ENCODE measurements at places on chromosomes 1 and 21.

- no peak for DNase-seq
Observed at GRCh38 chr1:30919025-30919881, 10.7 kb upstream of the SDC3 start.

DNA sequence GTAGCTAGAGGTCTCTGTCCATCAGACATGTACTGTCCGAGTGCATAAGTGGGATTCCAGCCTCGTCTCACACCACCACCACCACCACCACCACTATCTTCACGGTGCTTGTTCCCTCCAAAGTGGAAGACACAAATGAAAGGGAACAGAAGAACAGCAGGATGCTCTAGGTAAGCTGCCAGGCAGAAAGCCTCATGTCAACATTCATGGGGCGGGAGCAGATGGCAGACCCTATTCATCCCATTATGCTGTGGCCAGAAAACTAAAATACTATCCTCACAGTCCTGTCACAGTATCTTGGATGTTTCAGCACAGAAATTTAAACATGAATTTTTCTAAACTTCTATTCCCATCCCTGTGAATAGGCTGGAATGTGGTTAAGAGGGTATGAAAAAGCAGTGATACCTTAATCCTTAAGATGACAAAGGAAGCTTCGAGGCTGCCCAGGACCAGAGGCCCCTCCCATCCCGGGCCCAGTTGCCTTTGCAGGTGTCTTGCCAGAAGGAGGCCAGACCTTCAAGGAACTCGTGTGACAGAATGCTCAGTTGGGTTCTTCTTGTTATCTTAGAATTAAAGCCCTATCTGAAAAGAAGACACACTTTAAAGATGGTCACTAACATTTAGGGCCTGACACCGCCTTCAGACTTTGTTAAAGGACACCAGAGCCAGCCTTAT lies 24.7 kb downstream of the APCS start:
- DNase-seq: no peak

DNA sequence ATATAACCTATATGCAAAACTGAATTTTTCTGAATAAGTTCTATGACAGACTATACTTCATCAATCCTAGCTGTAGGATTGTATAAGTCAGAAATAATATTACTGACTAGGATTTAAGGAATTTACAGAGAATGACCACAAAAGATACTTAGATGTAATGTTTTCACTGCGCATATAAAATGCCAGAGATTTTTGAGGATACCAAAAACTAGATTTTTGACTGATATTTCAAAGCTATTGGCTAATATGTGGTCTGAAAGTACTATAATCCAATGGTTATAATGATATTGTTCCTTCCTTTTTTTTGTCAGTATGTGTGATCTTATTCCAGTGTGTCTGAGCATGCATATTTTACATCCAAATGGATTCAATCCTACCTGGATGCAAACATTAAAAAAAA lies 17.0 kb upstream of the IFI44L start:
- no peak for DNase-seq

- DNase-seq: peak; percentile 63
Observed at GRCh38 chr1:89873770-89874169, 52.9 kb downstream of the LRRC8D start.

DNA sequence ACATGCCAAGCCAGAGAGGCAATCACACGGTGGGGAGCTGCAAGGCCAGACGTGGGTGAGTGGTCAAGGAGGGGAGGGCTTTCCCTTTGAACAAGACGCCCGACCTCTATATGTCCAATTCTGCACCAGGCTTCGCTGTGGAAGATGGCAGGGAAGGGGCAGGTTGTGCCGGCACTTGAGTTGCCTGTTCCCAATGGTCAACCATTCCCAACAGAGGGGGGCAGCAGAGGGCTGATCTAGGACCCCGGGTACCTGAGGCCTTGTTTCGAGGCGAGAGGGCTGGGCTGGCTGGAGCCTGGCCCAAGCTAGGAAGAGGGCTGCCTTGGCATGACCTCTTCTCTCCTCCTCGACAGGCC lies 64.9 kb downstream of the TMEM53 start:
- no peak for DNase-seq

DNA sequence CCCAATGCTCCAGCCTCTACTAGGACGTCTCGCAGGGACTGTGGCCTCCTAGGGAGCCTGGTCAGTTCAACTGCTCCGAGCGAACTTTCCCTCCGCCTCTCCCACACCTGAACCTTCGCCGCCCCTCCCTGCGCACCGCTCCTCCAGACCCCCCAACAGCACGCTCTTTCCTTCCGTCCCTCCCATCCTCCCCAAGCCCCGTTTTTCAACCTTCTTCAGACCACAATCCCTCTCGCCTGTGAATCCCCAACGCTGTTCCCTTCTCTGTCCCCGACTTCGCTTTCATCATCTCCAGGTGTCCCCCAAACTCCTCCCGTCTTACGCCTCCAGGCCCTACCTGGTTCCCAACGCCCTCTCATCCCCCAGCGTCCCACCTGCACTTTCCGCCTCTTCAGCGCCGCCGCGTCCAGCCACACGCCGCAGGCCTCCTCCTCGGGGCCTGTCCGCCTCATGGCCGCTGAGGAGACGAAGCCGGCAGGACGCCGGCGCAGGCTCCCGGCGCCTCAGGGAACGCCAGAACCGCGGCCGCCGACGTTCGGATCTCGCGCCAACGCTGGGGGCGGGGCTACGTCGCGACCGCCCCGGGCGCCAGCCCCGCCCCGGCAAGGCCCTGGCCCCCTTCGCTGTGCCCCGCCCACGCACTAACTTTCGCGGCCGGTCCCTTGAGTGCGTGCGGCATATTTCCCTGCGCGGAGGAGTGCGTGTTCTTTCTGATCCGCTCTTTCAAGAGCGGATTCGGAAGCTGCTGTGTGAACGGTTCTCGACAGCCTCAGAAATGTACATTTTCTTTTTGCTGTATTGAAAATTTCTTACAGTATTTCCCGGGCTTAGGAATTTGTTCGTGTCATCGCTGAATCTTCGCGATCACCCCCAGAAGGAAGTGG lies at the start of gene AUNIP:
Gene AUNIP, minus strand, starts transcription at position 552 of the 884 bp plus-strand sequence. Its CDS starts 100 bp downstream, at position 452.
- DNase-seq: peak; percentile 39

- DNase-seq: no peak
Observed at GRCh38 chr1:64001038-64001437, 202.4 kb upstream of the UBE2U start.

- DNase-seq: no peak
Observed at GRCh38 chr1:4017636-4018365, 117.7 kb upstream of the C1orf174 start.

DNA sequence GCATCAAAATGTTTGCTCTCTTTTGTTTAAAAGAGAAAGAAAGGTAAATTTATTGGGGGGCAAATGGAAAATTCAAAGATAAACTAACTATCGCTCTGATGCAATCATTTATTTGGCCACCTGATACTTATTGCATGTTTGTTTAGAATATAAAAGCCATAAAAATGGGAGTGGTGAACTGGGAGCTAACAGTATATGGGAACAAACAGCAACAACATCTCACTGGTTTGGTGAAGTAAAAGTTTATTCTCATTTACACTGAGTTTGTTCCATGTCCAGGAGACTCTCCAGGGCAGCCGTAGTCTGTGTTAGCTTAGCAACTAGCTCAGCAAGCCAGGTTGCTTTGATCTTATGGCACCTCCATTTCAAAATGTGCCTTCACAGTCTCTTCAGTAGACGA lies 20.4 kb downstream of the C4BPA start:
- DNase-seq: no peak

DNA sequence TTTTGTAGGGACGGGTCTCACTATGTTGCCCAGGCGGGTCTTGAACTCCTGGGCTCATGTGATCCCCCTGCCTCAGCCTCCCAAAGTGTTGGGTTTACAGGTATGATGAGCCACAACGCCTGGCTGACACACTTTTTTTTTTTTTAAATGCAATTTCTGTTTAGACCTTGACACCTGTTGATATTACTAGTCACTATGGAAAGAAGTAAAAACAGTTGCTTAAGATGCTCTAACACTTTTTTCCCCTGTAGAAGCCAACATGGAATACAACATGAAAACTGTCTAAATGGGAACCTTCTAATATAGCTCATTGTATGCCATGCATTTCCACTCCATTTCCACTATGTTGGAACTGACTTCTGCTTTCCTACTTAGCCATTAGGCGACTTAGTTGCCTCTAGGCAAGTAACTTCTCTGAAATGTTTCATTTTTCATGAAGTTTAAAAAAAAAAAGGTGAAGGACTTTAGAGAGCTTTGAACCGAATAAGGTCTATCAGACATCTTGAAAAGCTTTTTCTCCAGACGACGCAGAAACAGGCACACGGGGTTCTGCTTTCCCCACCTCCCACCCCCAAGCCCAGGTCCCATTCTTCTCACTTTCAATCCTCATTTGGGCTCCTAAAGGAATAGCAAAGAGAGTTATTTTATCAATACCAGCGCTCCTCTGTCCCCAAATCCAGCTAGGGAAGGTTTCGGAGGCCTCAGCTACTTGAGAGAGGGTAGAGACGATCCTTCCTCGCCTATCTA lies 648 bp upstream of the DR1 start:
- no peak for DNase-seq

DNA sequence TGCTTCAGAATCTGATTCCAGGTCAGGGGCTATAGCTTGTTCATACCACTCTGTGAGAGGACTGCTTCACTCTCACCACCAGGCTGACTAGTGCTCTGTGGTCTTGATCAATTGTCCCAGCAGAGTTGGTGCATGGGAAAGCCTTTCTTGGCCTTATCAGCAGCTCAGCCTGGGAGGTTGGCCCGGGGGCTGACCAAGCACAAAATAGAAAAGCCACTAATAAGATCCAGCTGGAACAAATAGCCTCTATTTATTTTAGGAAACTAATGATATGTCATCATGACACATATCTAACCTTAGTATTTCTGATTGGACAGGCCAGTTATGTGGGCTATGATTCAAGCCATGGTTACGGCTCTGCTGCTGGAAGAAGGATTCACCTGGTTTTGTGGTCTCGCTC lies 134.2 kb downstream of the GDAP2 start:
- DNase-seq: peak; percentile 78

DNA sequence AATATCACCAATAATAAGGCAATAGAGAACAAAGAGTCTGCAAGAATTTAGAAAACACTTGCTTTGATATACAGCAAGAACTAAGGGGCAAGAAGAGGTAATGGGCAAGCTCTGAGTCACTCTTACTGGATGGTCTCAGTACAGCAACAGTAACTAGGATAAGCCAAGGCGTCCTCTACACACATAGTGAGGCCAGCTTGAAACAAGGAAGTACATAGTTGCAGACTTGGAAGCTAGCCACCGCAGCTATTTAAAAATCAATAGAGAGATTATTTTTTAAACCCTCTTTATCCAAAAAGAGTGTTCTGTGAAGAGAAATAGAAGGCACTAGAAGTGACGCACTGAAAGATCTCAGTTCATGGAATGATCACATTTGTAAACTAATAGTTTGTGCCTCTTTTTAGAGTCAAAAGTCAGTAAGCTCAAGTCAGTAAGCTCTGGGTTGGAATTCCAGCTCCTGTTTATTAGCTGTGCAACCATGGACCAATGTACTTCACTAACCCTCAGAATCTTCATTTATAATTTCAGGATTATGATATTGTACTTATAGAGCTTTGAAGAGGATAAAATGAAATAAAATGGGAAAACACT lies 118.6 kb downstream of the AKT3 start:
- DNase-seq: no peak

GRCh38 chr1:106439475-106439874 lies 617.0 kb upstream of the PRMT6 start:
- DNase-seq: no peak

DNA sequence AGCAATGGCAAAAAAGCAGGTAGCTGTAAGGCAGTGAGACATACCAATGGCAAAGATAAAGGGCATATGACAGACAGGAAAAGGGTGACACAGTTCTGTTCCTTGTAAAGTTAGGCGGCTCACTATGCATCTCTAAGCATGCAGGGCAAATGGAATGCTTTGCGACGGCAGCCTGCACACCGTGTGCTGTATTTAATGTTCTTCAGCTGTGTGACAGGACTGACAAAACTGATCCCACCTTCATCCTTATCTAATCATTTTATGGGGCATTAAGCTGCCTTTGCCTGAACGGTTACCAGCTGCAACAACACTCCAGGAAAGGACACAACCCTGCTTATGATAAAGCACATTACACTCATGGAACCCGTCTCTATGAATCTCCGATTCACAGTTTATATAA lies 80.5 kb upstream of the VAV3 start:
- DNase-seq: no peak

GRCh38 chr21:45169001-45169400 lies 94.6 kb downstream of the ADARB1 start:
- no peak for DNase-seq

- no peak for DNase-seq
Observed at GRCh38 chr1:167161242-167161641, 59.4 kb upstream of the POU2F1 start.

- no peak for DNase-seq
Observed at GRCh38 chr21:45306832-45307571, 19.3 kb upstream of the POFUT2 start.

GRCh38 chr1:204408074-204408507 lies 3.5 kb downstream of the PPP1R15B start:
- DNase-seq: no peak

DNA sequence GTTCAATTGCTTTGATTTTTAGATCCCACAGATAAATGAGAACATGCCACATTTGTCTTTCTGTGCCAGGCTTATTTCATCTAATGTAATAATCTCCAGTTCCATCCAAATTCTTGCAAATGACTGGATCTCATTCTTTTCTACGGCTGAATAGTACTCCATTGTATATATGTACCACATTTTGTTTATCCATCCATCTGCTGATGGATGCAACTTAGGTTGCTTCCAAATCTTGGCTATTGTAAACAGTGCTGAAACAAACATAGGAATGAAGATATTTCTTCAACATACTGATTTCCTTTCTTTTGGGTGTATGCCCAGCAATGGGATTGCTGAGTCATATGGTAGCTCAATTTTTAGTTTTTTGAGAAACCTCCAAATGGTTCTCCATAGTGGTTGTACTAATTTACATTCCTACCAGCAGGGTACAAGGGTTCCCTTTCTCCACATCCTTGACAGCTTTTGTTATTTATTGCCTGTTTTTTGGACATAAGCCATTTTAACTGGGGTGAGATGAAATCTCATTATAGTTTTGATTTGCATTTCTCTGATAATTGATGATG lies 344.4 kb downstream of the KCTD3 start:
- no peak for DNase-seq

DNA sequence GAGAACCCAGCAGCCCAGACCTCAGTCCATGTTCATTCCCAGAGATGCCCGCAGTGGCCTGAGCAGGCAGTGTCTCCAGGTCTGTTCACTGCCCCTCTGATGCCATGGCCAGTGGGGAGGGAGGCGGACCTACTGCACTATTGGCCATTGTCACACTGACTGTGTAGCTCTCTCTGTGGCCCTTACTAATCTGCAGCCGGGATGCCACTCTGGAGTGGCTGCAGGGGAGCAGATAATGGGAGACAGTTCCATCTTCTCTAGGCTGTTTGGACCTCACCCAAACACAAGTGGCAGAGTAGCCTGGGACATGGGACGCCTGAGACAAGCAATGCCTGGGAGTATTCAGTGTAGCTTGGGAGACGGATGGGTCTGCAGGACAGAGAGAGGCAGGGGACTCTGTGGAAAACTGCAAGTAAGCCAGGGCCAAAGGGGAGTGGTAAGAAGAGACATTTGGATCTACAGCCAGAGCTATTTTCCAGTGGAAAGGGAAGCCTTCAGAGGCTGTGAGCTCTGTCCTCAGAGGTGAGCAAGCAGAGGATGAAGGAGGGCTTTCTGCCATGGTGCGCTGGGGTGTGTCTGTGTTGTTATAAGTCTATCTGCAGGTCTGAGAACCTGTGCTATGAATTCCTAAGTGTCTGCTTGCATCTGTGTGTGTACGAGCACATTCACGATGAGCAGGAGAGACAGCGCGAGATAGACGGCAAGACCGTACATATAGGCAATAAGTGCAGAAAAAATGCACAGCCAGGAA lies 26.7 kb downstream of the DMBX1 start:
- DNase-seq: no peak

GRCh38 chr1:49036700-49037099 lies 260.0 kb upstream of the BEND5 start:
- DNase-seq: no peak
